ENCODE measurements at places on chromosomes 7 and 10. TPM values are rescaled to one million over a fixed set of nuclear protein-coding genes. Genes with fewer than 3 reads are reported as not detected.

The ACBD7 gene
- 3.1 TPM for total RNA-seq

The EEF1AKMT2 gene
- total RNA-seq, result 1.1 TPM

The NKX1-2 gene
- not detected for total RNA-seq

The BTBD16 gene
- not detected for total RNA-seq

The KCNH2 gene
- 0.41 TPM for total RNA-seq

The GPR15LG gene
- total RNA-seq, result not detected

The HOXA10 gene
- total RNA-seq, result not detected

The CCDC186 gene
- 25.3 TPM for total RNA-seq

The PCGF6 gene
- 15.2 TPM for total RNA-seq

The DLD gene
- total RNA-seq, result 82.8 TPM

The LRRC17 gene
- not detected for total RNA-seq

The NPSR1 gene
- not detected for total RNA-seq

The TMEM273 gene
- total RNA-seq, result 2.0 TPM

The PDK4 gene
- total RNA-seq, result not detected

The SLC4A2 gene
- 99.6 TPM for total RNA-seq

The STEAP4 gene
- total RNA-seq, result not detected

The INPP5A gene
- 10.5 TPM for total RNA-seq

The LIPN gene
- total RNA-seq, result not detected

The UNCX gene
- not detected for total RNA-seq

The IDI2 gene
- total RNA-seq, result not detected

The LOXL4 gene
- not detected for total RNA-seq

The FRMPD2 gene
- 0.36 TPM for total RNA-seq

Measured in activated naive CD4-positive, alpha-beta T cell treated with anti-CD3 and anti-CD28 coated beads, Interleukin-2, amount 50 U/mL, for 72 hours (primary cell).